CD4-positive, alpha-beta T cell treated with Interleukin-17A for 1 hour (primary cell): ENCODE measurements at places on chromosomes 6 and 20.

DNA sequence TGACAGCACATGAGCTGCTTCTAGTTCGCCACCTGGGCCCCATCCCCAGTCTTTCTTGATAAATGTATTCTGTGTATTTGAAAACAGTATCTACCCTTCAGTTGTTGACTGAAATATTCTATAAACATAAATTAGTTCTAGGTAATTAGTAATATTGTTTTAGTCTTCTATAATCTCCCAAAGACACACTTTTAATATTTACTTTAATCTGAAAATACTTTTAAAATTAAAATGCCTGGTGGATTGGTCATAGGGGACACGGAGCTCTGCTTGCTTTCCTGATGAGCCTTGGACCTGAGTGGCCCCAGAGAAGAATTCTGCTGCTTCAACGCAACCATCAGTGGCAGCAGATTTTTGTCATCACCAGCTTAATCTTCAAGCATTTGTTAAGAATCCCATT, 234.5 kb downstream of the THBS2 start:
- DNase-seq: no peak

GRCh38 chr6:161837854-161838253, 564.0 kb upstream of the AGPAT4 start:
- DNase-seq: no peak

DNA sequence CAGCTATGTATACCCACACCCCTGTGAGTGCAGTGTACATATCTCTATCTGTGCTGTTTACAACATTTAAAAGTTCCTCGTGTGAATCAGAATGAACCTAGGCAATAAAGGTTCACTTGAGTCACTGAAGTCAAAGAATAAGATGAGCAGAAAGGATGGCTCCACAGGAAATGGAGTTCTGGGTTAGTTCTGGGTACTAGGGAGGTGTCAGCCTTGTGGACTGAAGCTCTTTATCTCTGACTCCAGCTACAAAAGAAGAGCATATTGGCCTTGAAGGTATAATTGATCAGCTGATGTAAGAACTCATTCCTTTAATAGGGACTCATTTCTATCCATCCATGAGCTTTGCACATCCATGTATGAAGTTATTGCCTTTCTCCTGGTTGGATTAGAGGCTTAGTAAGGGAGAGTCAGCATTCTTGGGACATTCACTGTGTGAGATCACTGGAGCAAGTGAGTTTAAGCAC, 73.9 kb upstream of the BACH2 start:
- no peak for DNase-seq

DNA sequence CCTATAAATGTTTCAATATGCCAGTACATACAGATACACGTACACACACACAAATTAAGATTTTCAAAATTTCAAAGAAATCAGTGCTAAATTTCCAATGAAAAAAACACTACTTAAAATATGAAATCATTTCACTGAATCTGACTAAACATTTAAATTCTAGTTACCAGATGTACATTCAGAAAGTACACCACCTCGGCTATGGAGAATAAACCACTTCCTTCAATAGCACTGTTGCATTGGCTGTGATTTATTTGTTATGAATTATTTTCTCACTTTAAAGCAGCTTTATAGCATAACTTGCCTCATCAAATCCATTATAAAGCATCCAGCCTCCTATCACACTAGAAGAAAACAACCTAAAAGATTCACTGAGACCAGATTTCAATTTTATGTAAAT, 36.6 kb downstream of the HBS1L start:
- no peak for DNase-seq

- no peak for DNase-seq
Measured at GRCh38 chr20:47724396-47724795, 60.9 kb downstream of the SULF2 start.

GRCh38 chr6:117440706-117441525, 15.2 kb upstream of the ROS1 start:
- no peak for DNase-seq

DNA sequence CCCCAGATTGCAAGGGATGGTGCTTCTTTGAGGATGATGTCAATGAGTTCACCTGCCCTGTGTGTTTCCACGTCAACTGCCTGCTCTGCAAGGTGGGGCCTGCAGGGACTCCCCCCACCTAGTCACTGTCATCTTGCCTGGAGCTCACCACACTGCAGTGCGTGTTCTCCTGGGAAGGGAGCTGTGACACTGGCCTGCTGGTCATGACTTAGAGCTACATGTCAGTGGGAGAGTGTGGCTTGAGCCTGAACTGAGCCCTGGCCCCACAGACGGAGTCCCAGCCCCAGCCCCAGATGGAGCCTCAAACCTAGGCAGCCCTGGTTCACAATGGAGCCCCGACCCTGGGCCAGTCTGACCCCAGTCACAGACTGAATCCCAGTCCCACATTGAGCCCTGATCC, 19.3 kb downstream of the RBCK1 start:
- DNase-seq: no peak

DNA sequence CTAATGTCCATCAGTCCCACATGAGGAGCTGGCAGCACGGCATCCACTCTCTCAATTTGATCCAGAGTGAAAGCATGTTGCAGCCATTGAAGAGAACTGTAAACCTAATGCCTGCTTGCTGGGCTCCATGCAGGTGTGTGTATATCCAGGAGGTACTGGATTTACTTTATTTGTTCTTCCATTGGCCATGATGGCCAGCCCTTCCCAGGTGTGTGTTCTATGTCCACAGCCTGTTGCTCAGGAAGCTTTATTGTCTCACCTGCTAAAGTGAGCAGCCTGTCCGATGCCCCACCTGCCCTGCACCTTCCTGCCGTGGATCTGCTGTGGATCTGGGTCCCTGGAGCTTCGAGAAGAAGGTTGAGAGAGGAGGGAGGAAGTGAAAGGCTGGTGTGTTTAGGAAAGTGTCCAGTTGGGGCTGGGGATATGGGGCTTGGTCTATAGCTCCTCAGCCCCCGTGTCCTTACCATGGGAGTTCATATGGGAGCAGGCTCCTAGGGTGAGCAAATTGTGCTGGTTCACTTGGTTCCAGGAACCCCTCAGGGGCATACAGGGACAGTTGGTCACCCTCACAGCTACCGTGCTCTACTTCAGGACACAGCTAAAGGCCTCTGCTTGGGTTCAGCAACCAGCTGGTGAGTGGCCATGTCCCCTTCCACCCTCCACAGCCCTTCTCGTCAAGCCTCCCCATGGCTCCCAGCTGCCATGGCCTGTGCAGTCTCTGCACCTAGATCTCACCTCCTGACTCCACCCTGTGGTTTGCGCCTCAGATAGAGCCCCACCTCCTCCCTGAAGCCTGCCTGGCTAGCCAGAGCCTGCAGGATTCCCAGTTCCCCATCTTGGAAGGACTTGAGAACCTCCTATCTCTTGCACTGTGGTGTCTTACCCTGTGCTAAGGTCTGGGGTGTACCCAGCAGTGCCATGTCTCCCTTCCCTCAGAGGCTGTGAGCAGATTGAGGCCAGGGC, 12.7 kb downstream of the TREML2 start:
- no peak for DNase-seq

DNA sequence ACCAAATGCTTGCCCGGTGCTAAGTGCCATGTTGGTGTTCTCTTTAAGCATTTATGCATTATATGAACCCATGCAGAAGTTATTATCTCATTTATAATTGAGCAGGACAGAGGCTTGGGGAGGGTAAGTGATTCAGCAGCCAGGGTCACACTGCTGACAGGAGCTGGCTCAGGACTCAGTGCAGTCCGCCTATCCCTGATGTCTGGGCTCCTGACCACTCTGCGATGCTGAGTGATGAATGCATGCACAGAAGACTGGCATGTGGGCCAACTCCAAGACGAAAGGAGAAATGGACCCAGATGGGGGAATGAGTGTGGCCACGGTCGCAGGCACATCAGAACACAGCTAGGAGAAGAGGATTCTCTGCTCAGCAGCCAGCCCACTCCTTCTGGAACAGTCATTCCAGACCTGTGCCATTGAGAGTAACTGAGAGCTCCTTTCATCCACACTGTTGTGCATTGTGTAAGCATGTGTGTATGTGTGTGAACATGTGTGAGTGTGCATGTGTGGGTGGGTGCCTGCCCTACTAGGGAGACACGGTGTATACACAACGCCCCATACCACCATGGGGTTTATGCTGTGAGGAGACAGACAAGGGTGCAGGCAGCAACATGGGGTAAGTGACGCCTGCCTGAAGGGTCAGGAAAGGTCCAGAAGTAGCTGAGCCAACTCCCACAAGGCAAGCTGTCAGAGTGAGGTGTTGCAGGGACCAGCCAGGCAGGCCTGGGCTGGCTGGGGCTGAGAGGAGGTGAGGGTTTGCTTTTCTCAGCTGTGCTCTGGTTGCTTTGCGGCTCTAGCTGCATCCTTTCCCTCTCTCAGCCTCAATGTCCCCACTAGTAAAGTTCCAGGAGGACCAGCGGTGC, 97.8 kb upstream of the PMEPA1 start:
- no peak for DNase-seq

DNA sequence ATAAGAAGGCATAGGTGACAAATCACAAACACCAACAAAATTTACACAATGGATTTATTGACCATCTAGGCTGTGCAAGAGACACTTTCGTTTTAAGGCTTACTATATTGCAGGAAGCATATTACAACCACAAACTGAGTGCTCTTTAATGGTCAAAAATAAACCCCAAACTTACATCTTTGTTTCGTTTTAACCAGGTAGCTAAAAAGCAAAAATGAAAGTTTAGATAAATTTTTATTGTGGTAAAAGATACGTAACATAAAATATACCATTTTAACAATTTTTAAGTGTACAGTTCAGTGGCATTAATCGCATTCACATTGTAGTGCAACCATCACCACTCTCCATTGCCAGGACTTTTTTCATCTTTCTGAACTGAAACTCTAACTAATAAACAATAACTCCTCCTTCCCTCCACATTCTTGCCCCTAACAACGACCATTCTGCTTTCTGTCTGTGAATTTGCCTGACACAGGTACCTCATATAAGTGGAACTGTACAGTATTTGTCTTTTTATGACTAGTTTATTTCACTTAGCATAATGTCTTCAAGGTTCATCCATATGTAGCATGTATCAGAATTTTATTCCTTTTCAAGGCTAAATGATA, 32.3 kb upstream of the DUSP22 start:
- DNase-seq: peak; percentile 49

DNA sequence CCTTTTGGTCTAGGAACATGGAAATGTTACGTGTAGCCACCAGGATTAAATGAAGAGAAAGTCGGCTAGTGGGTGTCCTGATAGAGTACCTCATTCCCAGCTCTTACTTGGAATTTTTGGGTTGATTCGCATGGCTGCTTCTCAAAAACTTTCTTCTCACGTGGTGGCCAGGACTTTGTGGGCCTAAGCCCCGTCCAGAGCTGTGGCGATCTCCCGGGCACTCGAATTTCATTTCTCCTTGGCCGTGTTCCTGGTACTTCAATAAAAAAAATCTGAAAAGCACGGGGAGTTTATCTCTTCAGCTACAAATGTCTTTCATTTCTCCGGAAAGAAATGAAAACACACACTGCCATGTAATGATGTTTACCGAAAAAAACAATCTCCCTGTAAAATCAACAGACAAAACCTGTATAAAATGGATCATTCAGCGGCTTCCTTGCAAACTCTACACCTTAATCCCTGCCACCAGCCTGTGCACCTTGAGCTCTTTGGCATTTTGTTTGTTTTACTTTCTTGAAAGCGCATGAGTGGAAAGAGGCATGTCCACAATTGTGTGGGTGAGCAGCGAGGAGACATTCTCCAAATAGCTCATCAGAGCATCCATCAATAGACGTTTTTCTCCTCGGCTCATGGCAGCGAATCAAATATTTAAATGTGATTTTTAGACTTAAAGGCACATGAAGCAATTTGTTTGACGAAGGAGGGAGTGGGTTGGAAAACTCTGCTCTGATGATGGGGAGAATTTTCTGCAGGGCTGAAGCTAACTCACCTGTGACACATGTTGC, 173.1 kb downstream of the TFAP2C start:
- DNase-seq: no peak

- no peak for DNase-seq
Measured at GRCh38 chr6:99603421-99604165, 3.0 kb upstream of the PRDM13 start.

DNA sequence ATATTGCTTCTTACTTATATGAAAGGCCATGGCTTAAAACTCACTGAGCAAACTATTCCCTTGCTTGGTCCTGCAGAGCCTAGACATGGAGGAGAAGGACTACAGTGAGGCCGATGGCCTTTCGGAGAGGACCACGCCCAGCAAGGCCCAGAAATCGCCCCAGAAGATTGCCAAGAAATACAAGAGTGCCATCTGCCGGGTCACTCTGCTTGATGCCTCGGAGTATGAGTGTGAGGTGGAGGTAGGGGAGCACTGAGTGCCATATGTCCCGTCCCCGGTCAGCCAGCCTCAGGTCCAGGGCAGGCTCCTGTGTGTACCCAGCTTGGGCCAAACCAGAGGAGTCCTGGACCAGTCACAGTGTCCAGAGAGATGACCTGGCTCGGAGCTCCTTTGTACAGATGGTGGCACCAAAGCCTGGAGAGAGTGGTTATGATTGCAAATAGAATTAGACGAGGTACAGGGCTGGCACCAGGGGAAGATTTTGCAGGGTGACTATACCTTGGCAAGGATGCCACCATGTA, 21.0 kb downstream of the EPB41L1 start:
- DNase-seq: no peak

GRCh38 chr6:15553736-15554294, 109.0 kb downstream of the DTNBP1 start:
- no peak for DNase-seq

DNA sequence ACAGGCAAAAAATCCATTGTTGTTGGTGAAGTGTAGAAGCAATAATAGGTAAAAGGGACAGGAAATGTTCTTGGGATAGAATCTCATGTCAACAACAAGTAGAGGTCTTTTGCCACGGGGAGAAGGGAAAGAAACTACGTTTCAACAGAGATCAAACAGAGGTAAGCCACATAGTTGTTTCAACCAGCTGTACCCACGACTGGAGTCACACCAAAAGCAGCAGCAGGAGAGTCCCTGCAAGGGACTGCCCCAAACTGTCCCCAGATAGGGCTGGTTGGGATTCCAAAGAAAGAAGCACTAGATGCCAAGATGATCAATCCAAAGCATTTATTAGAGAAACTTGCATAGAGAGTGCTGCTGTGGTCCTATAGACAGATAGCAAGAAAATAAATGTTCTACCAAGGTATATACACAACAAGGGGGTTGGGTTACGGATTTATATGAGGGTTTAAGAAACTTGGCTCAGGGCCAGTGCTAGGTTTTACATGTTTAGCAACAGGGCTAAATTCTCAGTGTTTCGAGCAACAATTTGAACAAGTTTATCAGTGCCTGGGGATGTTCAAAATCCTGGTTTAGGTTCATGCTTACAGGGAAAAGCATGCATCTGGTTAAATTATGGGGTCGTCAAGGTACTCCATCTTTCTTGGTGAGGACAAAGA, 466.5 kb downstream of the MMUT start:
- DNase-seq: no peak

DNA sequence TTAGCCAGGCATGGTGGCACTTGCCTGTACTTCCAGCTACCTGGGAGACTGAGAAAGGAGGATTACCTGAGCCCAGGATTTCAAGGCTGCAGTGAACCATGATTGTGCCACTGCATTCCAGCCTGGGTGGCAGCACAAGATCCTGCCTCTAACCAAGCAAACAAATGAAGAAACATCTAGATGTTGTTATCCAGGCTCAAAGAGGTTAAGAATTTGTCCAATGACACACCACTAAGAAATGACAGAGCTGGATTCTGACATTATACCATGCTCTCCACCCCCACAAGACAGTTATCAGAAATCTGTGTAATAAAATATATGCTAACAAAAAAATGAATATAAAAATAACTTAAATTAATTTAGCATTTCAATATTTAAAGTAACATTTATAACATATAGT, 925.5 kb upstream of the SLC35B3 start:
- DNase-seq: no peak

- DNase-seq: no peak
Measured at GRCh38 chr20:50838707-50839385, 44.0 kb downstream of the BCAS4 start.

GRCh38 chr6:100257793-100258395, 206.8 kb downstream of the SIM1 start:
- peak; percentile 21 for DNase-seq
